CD14-positive monocyte (primary cell): ENCODE measurements at places on chromosomes 4 and X.

DNA sequence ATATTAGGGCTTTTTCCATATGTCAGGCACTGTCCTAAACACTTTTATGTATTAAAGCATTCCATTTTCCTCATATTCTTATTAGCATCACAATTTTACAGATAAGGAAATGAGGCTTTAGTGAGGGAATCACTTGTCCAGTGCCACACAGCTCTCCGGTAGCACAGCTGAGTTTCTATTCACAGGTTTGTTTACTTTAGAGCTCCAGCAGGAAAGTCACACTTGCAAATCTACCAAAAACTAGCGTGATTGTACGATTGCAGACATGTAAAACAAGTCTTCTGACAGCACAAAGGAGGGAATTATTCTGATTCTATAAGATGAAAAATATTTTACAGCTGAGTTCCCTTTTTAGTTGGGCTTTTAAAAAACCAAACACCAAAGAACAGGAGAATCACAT lies 472.1 kb downstream of the TMA16 start:
- no peak for DNase-seq

- DNase-seq: no peak
Measured at GRCh38 chrX:153564047-153564606, 34.8 kb downstream of the CCNQ start.

DNA sequence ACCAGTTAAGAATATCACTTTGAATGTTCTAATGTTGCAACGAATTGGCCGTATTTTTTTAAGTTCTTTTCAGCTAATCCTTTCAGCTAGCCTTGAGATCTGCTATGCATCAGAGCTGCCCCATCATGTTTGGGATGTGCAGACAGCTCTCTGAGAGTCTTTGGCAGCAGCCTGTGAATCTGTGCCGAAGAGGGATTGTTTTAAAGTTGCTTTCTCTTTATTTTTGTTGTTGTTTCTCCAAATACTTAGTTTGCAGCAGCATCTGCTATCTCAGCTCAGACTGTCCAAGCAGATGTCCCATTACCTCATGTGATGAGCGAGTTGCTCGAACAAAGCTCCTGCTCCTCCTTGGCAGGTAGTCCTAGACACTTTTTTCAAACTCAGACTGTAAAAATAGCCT lies 1002.5 kb upstream of the INTU start:
- DNase-seq: no peak

GRCh38 chr4:98528882-98529281 lies 129.5 kb downstream of the TSPAN5 start:
- no peak for DNase-seq

DNA sequence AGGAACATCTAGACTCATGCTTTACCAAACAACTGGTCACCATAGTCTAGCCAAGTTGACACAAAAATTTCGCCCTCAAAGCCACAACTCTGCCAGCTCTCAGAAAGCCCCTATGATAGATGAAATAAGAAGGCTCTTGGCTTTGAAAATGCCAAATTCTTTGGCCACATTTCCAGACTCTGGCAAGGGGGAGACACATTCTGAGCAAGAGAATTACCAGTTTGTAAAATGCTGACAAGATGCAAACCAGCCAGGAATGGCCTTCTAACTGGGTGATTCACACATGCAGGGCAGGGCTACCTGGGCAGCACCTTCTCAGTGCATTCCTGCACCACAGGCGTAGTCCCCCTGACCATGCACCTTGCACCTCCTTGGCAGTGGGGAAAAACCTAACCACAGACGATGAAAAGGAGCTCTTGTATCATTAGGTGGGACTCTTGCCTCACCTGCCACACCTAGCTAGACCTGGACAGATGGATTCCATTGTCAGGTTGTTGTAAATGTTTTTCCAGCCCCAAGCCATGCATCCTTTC lies 77.4 kb upstream of the CPEB2 start:
- no peak for DNase-seq

- no peak for DNase-seq
Measured at GRCh38 chr4:32601848-32602247, 1881.7 kb downstream of the PCDH7 start.
